ENCODE measurements at places on chromosomes 1 and 21. TPM values are rescaled to one million over a fixed set of nuclear protein-coding genes. Genes with fewer than 3 reads are reported as not detected.

GRCh38 chr1:236007781-236008180 is 57.1 kb downstream of the NID1 start:
- no peak for DNase-seq

DNA sequence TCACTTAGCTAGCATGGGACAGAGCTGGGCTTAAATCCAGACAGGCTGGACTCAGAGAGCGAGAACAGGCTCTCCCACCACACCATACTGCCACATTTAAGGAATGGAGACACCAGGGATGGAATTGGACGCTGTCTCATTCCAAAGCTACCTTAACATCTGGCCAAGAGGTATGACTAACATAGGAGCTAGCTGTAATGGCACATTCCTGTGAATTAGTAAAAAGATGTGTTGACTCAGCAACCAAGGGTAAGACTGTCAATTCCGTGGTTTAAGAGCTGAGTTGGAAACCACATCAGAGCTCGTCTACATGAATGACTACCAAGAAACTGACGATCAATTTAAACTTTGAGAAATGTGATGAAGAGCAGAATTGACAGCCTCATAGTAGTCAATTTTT is 8.3 kb upstream of the TNFRSF9 start:
- DNase-seq: peak; percentile 31

GRCh38 chr1:32887623-32888022 is 1.3 kb downstream of the HPCA start:
- no peak for DNase-seq

GRCh38 chr1:156480411-156481192 is 20.0 kb downstream of the MEF2D start:
- no peak for DNase-seq

Gene FMO4
- 30.1 TPM for total RNA-seq

DNA sequence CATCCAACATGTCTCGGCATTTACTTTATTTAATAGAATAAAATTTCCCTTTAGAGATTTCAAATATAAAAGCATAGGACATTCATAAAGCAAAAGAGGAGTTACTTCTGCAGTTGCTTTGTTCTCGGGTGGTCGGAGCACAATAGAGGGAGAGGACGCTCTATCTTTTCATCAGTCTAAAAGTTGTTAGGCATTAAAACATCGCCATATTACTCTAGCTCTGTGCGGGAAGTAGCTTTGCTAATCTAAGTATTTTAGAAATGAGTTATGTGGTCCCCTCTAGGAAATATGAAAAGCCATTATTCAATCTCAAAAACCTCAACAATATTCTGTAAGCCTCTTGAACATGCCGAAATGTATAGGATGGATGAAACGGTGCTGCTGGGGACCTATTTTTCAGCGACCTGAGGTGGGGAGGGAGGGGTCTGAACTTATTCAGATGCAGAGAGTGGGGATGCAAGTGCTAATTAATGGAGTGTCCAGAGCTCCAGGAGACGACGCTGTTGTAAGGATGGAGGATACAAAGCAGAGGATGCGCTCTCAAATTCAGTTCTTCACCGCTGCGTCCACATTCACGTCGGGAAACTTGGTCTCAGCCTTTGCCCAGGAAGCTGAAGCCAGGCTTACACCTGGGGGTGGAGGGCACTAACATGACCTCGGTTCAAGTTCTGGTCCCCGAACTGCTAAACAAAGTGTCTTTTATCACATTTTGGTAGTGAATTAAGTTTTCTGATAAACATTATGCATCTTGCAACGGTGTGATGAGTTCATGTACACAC is 6.3 kb downstream of the CDKN2C start:
- DNase-seq: no peak

GRCh38 chr1:247496581-247497285 is 38.8 kb upstream of the OR2B11 start:
- DNase-seq: no peak

Gene SLAMF7
- not detected for total RNA-seq
